Stimulated activated CD4-positive, alpha-beta T cell treated with anti-CD3 and anti-CD28 coated beads, Interleukin-4, amount 100 ng/mL, for 24 hours (primary cell): ENCODE measurements at places on chromosomes 5 and 9.

GRCh38 chr5:147450606-147451005 lies 59.3 kb downstream of the DPYSL3 start:
- no peak for DNase-seq

- DNase-seq, result peak; percentile 15
Observed at GRCh38 chr9:15349892-15350761, 43.1 kb upstream of the TTC39B start.

DNA sequence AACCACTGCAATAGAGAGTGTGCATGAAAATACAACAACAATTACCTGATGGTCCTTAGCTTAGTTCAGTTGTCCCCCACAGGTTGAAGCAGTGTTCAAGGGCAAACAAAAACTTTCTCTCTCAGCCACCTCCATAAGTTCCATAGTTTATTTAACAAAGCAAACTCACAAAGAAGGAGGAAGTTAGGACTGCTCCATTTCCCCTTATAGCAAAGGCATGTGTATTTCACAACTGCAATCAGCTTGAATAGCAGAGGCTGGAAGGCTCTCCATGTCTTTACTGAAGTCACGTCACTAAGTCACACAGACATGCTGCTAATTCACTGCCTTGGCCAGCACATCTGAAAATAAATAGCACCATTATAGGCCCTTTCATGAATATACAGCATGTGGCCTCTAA lies 43.3 kb downstream of the DOCK8 start:
- DNase-seq, result no peak

GRCh38 chr5:55180016-55180415 lies 7.0 kb upstream of the CDC20B start:
- no peak for DNase-seq

GRCh38 chr9:132887181-132888120 lies 8.8 kb downstream of the SPACA9 start:
- no peak for DNase-seq

GRCh38 chr5:123752552-123753179 lies 240.7 kb downstream of the CSNK1G3 start:
- DNase-seq, result no peak

DNA sequence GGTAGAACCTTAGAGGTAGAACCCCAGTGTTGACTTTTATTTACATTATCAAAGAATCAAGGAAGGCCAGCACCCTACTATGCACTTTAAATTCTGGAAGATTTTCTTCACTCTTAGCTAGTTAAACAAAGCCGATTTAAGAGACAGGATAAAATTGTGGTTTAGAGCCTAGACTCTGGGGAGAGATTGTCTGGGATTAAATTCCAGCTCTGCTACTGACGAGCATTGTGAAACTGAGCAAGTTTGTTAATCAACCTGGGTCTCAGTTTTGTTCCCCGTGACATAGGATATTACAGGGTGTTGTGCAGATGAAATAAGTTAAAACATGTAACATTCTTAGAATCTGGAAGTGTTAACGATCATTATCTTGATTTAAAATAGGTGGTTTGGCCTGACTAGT lies 83.5 kb downstream of the FEM1C start:
- no peak for DNase-seq

DNA sequence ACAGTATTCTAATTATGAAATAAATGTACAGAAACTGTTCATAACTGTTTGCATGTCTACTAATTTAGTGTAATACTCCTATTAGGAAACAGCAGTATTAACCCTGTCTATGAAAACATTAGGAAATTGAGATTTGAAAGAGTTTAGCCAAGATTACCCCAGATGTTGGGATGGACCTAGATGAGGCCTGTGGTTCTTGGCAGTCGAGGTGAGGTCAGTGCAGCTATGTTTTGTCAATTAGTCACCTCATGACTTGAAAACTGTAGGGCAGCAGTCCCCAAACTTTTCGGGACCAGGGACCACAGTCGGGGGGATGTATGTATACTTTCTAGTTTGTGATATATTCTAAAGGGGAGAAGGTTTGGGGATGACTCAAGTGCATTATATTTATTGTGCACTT lies 4.7 kb downstream of the LNPEP start:
- no peak for DNase-seq
